Suppressor macrophage treated with lipopolysaccharide for 4 hours (primary cell): ENCODE measurements at places on chromosomes 1 and 21.

DNA sequence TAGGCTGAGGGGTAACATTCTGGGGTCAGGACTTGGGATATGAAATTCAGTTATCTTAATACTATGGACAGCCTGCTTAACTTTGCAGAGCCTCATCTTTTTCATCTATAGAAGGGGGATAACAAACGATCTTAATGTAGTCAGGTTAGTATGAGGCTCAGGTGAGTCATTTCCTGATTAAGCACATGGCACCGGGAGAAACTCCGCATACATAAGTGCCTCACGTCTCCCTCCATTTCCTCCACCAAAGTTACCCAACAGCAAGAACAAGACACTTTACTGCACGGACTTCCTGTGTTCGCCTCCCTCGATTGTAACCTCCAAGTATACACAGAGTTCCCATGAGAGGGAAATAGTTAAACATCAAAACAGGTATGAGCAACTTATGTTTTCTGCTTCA lies 112.7 kb upstream of the COA6 start:
- no peak for DNase-seq

- DNase-seq = no peak
Observed at GRCh38 chr1:54324251-54325140, 81.7 kb downstream of the SSBP3 start.

- peak; percentile 91 for DNase-seq
Observed at GRCh38 chr21:44801468-44802395, at the start of gene UBE2G2. UBE2G2 (minus strand) TSS chr21:44801820; CDS start chr21:44801748, 72 bp downstream.

GRCh38 chr1:101030881-101031280 lies 5.3 kb upstream of the DPH5 start:
- no peak for DNase-seq

DNA sequence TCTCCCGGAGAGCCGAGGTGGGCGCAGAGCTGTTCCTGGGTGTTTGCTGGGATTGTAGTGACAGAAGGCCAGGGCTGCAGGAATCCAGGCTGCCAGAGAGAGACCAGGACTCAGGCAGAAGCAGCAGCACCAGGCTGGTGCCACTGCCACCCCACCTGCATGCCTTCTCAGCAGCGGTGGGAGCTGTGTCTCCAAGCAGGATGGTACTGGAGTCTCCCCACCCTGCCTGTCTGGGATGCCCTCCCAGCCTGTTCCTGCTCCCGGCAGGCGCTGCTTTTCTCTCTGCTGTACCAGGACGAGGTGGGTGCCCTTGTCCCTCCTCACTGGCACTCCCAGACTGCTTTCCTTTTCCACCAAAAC lies 4.5 kb upstream of the HES4 start:
- no peak for DNase-seq

GRCh38 chr21:41966872-41967621 lies 13.2 kb upstream of the C2CD2 start:
- DNase-seq = no peak

GRCh38 chr21:14993115-14993514 lies 71.7 kb downstream of the NRIP1 start:
- no peak for DNase-seq

DNA sequence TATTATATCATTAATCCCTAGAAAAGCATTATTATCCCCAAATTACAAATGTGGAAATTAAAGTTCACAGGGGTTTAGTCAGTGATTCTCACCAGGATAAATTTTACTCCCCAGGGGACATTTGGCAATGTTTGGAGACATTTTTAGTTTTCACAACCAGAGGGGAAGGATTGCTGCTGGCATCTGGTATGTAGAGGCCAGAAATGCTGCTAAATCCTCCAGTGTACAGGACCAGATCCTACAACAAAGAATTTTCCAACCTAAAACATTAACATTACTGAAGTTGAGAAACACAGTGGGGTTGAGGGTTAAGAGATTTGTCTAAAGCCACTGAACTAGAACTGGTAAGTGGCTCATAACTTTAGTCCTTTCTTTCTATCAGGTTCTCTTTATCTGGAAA lies 162.0 kb upstream of the SYT6 start:
- no peak for DNase-seq

- DNase-seq = no peak
Observed at GRCh38 chr1:7929637-7930036, 11.0 kb downstream of the TNFRSF9 start.

GRCh38 chr1:20302108-20302471 lies 11.4 kb downstream of the VWA5B1 start:
- DNase-seq = no peak

- DNase-seq = no peak
Observed at GRCh38 chr1:228781161-228781808, 46.0 kb downstream of the RHOU start.

GRCh38 chr1:229011022-229011421 lies 259.9 kb upstream of the RAB4A start:
- DNase-seq = no peak

- DNase-seq = no peak
Observed at GRCh38 chr1:117571496-117571895, 34.4 kb upstream of the TENT5C start.

GRCh38 chr1:67209521-67209920 lies 43.3 kb downstream of the IL23R start:
- no peak for DNase-seq
